ENCODE measurements at places on chromosomes 7 and 10.

- DNase-seq, result no peak
Observed at GRCh38 chr10:124715439-124715838, 28.7 kb downstream of the FAM53B start.

- DNase-seq, result no peak
Observed at GRCh38 chr7:74475987-74476350, 22.3 kb downstream of the GTF2IRD1 start.

DNA sequence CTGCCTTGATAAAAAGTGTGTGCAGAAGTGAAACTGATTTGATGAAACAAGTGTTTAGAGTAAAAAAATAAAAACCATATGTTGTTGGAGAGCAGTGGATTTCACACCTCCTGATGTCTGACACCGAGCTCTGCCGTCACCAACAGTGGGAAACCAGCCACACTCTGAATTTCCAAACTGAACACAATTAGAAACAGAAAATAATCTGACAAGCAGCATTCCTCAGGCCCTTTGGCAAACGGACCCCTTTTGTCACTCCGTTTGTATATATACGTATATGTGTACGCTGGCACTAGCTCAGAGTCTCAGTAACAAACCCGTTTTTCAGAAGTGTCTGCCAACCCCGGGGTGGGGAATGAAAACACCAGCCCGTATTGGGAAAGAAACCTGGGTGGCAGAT is 32.4 kb downstream of the TACC2 start:
- DNase-seq, result no peak

DNA sequence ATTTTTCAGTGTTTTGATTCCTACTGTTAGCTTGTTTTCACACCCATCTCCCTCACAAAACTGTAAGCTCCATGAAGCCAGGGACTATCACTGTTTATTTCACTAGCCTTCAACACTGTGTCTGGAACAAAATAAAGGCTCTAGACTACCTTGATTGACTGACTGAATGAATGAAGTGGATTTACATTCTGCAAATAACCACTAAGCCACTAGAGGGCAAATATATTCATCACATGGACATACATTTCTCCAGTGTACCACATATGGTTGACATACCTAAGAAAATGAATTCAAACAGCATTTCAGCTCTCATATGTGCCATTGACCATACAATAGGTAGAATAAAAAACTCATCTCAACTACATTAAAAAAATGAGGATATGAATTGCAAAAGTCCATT is 185.9 kb downstream of the RAB11FIP2 start:
- DNase-seq, result no peak

GRCh38 chr7:120873401-120873800 is 15.5 kb upstream of the TSPAN12 start:
- DNase-seq, result no peak

GRCh38 chr7:101932083-101932482 is 114.7 kb downstream of the CUX1 start:
- no peak for DNase-seq

- no peak for DNase-seq
Observed at GRCh38 chr10:48520184-48520506, 84.7 kb downstream of the ARHGAP22 start.

DNA sequence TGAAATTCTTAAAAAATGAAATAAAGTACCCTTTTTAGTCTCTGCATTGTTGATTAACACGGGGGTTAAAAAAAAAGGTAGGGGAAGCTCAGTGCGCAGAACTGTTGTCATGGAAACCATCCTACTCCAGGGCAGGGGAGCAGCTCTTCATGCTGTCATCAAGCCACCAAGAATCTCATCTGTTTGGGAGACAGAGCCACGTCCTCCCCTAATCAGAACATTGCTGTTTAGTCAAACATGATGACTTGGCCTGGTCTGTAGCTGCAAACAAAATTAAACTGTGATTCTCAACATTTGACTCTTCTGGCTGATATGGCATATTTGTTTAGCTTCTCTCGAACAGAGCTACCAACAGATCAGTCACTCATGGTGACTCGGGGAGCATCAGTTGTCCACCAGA is 254.4 kb upstream of the KLF14 start:
- no peak for DNase-seq

DNA sequence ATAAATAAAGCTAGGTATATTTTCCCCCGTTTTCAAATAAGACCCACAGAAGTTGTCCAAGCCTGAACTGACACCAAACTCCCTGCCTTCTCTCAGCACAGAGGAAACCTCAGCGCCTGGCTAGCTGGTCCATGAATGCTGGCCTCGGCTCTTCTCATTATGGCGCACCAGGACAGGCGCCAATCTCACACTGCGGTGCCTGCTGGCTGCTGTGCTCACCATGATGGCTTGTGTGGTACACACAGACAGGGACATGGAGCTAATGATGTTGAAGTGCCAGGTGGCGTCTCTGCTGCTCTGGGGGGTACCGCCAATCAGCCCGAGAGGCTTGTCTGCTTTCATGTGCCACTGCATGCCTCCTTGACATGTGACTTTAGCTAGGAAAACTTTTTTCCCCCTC is 43.2 kb upstream of the USP6NL start:
- DNase-seq, result no peak

- DNase-seq, result no peak
Observed at GRCh38 chr10:72175149-72175548, 40.7 kb upstream of the ANAPC16 start.

DNA sequence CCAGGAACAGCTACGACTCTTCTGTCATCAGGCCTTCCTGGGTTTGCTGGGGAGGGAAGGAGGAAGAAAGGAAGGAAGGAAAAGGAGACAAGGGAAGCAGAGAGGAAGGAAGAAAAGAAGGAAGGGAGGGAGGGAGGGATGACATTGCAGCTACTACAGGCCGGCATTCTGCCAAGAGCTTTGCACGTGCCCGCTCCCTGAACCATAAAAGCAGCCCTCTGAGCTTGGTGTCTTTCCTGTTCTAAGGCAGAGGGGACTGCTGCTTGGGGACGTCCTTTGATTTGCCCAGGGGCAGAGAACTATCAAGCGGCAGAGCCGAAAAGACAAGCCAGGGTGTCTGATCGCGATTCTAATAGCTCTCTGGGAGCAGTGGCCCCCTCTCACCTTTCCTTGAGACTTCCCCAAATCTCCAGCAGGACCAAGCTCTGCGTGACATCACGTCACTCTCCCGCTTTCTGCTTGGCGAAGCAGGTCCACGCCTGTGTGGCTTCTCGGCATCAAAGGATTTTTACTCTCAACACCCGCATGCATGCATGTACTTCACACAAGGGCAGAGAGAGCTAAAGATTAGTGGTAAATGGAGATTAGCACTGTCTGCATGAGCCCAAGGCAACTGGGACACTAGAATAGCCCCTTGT is 167.8 kb upstream of the AUTS2 start:
- DNase-seq, result no peak

GRCh38 chr7:157585113-157585861 is 248.5 kb downstream of the DNAJB6 start:
- no peak for DNase-seq

DNA sequence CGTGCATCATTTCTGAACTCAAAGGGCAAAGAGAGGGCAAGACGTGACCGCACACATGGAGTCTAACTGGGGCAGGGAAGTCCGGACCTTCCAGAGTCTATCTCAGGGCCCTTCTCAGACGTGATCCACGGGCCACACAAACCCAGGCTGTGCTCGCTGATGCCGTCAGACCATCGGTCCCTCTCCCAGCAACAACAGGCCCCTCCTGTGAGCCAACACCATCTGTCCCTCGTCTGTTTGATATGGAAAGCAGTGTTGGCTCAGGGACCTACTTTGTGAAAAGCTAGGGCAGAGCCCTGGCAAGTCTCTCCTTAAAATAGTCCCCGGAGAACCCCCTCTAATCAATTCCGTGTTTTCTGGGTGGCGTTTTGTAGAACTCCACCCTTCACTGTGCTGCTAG is 208.8 kb downstream of the TCERG1L start:
- no peak for DNase-seq

- DNase-seq, result no peak
Observed at GRCh38 chr7:114007386-114007785, 88.6 kb upstream of the PPP1R3A start.

DNA sequence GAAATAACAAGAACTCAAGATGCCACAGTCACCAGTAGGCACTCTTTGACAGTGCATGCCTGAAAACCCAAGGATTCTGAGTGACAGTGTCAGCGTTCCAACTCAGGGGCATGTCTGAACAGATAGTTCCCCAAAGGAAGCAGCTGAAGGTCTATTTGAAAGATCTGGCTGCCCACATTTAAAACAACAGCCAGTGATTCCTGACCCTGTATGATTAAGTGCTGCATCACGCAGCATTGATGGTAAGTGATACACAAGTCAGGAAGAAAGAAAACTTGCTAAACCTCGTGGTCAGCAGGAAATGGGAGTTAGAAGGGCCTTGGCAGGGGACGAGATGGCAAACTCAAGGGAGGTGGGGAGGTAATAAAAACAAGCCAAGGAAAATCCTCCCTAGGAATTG is 1013.1 kb downstream of the TYW1 start:
- DNase-seq, result no peak

GRCh38 chr10:57165671-57166070 is 804.6 kb upstream of the ZWINT start:
- DNase-seq, result no peak

DNA sequence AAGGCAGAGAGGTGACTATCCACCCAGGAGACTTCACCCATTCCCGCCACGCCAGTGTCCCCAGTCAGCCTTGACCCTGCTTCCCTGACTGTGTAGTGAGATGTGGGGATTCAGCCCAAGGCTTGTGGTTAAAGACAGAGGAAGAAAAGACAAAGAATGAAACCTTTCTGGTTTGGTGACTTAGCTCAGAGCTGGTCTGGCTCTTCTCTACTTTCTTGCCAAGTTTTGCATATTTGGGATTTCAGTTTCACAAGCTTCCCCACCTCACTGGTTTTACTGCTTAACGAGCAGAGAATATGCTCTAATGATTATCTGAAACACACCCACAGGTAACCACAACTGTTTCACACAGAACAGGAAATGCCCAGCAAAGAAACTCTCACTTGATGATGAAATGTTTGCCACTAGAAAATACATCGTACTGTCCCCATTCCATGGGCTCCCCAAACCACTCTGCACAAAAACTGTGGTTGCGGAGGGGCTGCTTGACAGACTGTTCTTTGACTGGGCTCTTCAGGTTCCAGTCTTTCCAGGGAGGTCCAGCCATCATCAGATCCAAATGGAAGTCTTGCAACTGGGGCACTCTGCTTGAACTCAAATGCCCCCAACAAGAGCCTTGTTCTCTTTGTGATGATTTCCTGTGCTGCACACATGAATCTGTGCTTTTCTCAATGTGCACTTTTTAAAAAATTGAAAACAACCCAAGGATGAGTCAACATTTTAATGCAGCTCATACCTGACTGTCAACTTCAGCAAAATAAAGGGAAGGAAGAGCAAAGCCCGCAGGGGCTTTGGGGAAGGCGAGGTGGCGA is 95.5 kb downstream of the CTBP2 start:
- DNase-seq, result no peak

Data from memory B cell (primary cell).